ENCODE measurements at places on chromosomes 11 and 22. TPM values are rescaled to one million over a fixed set of nuclear protein-coding genes. Genes with fewer than 3 reads are reported as not detected.

GRCh38 chr11:102390667-102391465 lies 43.9 kb downstream of the BIRC2 start:
- no peak for DNase-seq

DNA sequence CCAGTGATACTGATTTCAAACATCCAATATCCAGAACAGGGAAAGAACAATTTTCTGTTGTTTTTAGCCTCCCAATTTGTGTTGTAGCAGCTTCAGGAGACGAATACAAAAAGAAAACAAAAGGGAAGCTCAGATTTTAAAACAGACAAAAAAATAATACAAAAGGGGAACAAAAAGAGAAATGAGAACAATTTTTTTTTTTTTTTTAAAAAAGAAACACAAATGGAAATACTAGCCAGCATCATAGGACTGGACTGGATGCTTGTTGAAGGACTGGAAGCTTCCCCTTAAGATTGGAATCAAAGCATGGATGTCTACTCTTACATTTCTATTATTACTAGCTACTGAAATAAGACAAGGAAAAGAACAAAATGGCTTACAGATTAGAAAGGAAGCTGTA lies 46.5 kb upstream of the SORL1 start:
- no peak for DNase-seq

GRCh38 chr22:46272196-46272595 lies 4.4 kb downstream of the TTC38 start:
- DNase-seq, result peak; percentile 18

GRCh38 chr11:121367001-121367843 lies 74.7 kb downstream of the SC5D start:
- no peak for DNase-seq

The NCAM1 gene
- polyA plus RNA-seq, result 106 TPM

The LRP4 gene
- 16.2 TPM for polyA plus RNA-seq

DNA sequence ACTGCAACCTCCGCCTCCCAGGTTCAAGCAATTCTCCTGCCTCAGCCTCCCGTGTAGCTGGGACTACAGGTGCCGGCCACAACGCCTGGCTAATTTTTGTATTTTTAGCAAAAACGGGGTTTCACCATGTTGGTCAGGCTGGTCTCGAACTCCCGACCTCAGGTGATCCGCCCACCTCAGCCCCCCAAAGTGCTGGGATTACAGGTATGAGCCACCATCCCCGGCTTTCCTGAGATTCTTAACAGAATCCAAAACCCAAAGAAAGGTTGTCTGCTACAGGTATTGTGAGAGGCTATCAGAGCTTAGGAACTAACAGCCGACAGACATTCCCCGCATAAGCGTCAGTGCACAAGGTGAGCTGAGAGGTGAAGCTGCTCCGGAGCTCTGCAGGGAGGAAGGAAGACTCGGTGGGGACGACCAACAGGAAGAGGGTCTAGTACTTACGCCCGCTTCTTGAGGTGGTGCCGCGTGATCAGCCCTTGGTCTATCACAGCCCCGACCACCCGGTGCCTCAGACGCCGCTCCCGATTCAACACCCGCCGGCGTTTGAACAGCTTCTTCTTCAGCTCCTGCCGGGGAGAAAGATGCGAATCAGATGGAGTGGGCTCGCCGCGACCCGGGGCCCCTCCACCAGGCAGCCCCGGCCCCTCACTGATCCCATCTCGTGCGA lies 470 bp downstream of the C11orf98 start:
- no peak for DNase-seq

The SCT gene
- polyA plus RNA-seq, result not detected

DNA sequence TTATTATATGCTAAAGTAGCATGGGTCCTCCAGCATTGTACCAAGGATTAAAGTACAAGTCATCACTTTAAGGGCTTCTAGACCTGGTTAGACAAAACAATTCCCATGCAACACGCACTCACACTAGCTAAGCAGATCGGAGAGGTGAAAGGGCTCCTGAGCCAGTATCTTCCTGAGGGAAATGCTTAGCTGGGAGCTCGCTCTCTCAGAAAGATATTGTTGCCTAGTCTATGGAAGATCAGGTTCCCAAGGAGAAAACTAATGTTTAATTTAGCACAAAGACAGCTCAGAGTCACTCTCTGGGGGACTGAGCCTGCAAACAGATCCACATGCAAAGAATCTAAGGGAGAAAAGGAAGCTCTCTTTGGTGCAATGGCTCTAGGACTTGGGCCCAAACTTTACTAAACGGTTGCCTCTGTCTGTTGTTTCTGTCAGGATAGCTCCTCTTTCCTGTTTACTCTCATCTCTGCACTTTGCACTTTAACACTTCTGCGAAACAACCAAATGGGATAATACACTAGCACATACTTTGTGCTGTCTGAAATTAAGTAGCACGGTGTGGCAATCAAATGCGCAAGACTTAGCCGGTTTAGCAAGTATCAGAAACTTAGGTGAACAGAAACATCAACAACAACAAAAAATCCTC lies 10.7 kb downstream of the MAML2 start:
- DNase-seq, result no peak

The LSP1 gene
- 6.0 TPM for polyA plus RNA-seq

DNA sequence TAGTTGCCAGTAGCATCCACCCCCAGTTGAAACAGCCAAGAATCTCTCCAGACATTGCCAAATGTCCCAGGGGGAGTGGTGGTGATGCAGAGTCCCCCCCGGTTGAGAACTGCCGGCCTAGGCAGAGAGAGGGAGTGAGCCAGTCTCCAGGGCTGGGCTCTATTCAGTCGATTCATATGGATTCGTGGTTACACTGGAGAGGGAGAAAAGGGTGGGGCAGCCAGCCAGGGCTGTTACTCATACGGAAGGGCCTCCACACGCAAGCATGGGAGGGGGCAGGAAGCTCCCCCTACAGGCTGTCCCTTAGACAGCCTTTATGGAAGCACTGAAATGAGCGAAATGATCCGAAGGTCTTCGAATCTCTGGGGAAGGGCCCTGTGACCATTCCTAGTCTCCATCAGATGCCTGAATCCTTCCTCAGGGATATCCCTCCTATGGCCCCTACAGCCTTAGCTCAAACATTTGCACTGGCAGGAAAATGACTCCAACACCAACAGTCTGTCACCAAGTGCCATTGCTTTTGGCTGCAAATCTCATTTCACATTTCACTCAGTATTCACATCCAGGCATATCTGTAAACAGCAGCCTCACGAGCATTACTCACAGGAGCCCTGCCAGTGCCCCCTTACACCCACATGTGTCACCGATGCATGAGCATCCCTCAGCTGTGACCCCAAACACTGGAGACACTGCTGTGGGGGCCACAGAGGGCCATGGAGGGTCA lies 18.4 kb upstream of the TLCD5 start:
- DNase-seq, result no peak

GRCh38 chr11:43576320-43576802 lies 104.2 kb upstream of the HSD17B12 start:
- DNase-seq, result no peak

- peak; percentile 7 for DNase-seq
Measured at GRCh38 chr11:72582206-72583176, 91.7 kb downstream of the PDE2A start.

- DNase-seq, result no peak
Measured at GRCh38 chr11:67314218-67314617, 10.9 kb downstream of the SSH3 start.

DNA sequence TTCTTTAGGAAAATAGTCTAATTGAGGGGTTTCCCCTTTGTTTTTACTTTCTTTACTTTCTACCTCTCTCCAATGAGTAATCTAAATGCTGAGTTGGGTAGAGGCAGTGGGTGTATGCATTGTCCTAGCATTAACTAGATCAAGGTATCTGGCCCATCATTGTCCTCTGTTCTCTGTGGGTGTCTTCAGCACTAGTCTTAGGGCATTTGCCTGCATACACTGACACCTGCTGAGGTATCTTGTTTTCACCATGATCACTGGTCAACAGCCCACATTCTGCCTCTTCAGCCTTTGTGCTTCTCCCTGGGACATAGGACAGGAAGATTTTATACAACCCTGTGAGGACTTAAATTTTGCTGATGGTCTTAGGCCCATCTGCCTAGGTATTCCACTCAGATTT lies 371.1 kb downstream of the RAB38 start:
- no peak for DNase-seq

GRCh38 chr11:1127664-1128162 lies 30.0 kb upstream of the MUC5AC start:
- no peak for DNase-seq

DNA sequence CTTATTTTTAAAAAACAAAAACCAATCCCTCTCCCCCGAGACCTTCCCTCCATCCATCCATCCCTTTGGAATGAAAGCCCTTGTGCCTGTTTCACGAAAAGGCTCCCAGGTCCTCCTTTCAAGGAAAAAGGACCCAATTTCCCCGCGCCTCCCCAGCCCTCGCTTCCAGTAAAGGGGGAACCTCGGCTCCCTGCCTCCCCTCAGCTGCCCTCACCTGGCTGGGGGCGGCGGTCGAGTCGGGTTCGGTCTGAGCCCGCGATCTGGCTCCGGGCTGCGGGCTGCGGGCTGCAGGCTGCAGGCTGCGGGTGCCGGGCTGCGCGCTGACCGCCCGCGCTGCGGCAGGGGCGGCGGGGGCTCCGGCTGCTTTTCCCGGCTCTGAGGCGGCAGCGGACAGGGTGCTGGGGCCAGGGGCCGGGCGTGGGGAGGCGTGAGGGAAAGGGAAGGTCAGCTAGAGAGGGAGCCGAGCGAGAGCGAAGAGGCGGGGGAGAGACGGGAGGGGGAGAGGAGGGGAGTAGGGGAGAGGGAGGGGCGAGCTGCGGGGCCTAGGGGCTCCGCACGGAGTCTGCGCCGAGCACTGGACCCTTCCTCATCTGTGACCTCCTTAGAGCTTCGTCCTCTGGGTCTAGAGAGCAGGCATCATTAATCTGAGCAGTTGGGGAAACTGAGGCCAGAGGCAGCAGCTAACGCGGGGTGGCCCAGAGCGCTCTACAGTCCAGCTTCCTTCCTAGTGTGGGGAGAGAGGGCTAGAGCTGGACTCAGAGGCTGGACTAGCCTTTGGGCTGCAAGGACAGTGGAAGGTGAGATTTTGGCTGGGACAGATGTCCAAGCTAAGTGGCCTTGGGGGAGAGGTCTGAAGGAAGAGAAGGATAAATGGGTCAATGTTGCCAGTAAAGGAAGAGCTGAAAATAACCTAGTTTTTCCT lies at the start of gene C1QTNF4:
C1QTNF4 (minus strand) TSS at position 478 of the 922 bp plus-strand sequence. CDS start 3,601 bp downstream, outside the sequence.
- DNase-seq, result no peak

GRCh38 chr11:127598476-127598875 lies 597.9 kb upstream of the KIRREL3 start:
- no peak for DNase-seq

- DNase-seq, result no peak
Measured at GRCh38 chr22:23552573-23552972, 27.5 kb downstream of the IGLL1 start.

DNA sequence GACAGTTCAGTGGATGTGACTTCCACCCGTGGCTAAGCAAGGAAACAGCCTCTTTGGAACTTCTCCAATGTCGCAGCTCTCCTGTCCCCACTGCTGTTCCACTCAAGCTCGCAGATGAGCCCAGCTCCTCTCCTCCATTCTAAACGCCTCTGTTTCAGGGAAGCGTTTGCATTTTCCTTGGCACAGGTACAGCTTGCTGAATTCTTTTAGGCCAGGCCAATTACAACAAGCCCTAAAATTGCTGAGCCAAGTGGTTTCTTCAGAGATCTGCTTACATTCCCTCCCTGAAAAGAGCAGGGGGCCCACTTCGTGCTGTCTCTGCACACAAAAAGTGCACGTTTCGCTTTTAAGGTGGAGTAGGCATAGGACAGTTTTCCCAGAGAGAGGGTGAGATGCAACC lies 91.5 kb upstream of the BLID start:
- DNase-seq, result peak; percentile 59

DNA sequence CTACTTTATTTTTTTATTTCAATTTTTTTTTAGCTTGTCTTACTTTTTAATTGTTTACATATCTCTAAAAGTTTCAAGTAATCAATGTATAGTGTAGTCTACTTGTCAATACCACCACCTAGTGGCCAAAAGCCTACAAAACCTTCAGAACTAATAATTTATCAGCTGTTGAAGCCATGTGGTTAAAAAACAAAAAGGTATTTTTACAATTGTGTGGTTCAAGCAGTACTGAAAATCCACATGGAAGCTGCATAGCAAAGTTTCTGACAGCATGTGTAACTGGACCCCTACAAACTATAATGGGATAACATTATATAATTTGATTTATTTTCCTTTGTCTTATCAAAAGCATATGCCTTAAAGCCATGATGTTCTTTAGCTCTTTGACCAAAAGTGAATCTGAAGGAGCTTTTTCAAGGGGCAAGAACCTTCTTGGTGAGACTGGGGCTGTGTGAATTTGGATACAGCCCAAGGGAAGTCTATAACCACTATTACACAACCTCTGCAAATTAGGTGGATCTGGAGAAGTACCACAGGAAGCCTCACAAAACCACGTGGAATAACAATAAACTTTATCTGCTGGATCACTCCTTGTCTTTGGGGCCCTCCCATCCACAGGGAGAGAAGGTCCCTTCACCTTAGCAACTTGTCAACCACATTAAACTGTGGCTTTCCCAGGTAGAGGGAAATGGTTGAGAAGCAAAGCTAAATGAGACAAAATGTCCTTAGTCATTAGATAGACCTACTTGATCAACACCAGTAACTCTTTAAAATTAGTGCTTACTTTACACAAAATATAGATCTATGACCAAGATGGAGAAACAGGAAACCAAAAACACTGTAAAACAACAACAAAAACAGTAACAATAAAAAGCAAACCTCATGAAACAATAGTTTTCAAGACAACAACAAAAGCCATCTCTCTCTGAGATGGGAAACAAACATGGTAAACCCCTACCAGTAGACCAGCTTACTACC lies 9.9 kb downstream of the NARS2 start:
- DNase-seq, result peak; percentile 53

DNA sequence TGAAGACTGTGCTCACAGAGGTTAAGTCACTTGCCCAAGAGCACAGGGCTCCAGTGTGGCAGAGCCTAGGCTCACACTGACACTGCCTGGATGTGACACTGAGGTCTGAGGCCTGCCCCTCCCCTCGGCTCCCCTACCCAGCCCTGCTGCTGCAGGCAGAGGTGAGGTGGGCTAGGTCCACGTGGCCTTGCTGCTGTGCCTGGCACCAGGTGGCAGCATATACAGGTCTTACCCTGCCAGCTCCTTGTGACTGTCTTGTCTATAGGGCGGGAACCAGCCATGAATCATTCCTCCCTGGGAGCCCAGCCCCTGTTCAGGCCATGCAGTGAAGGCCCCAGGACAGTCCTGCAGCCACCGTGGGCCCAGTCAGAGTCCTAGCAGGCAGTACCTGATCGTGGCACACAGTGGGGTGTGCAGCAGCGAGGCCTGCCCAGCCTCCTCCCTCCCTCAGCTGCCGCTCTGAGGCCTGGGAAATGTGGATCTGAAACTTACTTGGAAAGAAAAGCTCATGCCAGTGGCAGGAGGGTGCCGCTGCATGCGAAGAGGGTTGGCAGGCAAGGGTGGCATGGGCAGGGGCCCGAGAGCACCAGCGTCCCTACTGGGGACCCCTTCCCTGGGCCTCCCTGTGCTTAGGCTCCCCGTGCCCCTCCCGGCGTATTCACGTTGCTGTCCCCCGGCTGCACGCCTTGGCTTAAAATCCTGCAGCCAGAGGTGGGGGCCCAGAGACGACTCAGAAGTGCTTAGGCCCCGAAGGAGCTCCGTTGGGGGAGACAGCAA lies 1.2 kb upstream of the CERK start:
- DNase-seq, result peak; percentile 44

The PRR33 gene
- polyA plus RNA-seq, result 0.01 TPM

Data from ovary (tissue), 10 donors.